ENCODE measurements at places on chromosomes 3 and 15.

- no peak for DNase-seq
Measured at GRCh38 chr15:81031203-81031602, 30.5 kb downstream of the TLNRD1 start.

DNA sequence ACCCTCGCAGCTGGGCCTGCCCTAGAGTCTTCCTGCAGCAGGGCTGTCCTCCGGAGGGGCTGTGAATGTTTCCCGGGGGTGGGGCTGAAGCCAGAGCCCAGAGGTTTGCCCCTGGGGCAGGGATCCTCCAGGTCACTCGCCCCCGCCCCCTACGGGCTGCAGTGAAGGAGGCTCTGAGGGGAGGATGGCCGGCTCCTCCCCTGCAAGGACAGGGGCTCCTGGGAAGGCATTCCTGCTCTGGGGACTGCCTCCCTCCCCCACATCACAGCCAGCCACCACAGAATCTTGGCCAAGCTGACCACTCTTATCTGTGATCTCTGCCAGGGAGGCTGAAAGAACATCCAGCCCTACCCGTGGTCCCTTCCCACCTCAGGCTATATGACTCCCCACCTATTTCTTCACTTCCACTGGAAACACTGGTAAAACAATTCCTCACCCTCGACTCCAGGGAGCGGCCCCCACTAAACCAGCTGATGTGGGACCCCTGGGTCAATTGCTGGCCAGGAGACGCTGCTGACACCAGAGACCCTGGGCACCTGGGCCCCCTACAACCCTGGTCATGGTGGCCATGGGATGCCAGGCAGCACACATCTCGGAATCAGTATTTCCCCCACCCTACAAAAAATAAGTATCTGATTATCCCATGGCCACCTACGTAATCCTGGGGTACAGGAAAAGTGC, 66.0 kb downstream of the HMCES start:
- DNase-seq: no peak

GRCh38 chr3:13654330-13655060, 105.6 kb downstream of the FBLN2 start:
- no peak for DNase-seq

- no peak for DNase-seq
Measured at GRCh38 chr3:8678751-8679150, 34.2 kb upstream of the SSUH2 start.

GRCh38 chr3:113662824-113663223, 33.6 kb downstream of the USF3 start:
- no peak for DNase-seq

Data from hematopoietic multipotent progenitor cell treated with erythropoietin and hydrocortisone succinate and interleukin-3 and kit ligand, for 6 days (in vitro differentiated cells).